ENCODE measurements at places on chromosomes 2 and 18. TPM values are rescaled to one million over a fixed set of nuclear protein-coding genes. Genes with fewer than 3 reads are reported as not detected.

DNA sequence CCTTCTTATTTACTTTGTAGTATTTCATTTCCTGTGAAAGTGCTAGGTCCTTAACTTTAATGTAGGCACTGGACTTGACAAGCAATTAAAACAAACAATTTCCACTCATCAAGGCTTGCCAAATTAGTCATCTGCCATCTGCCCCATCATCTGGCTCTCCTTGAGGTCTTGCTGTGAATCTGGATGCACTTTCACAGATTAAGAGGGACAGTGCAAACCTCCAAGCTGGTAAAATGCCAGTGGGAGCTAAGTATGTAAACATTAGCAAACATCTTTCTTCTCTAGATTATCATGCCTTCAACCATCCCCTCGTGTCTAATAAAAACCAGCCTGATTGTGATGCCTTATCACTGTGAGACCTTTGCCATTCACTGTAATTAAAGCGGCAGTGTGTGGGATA lies 402.9 kb downstream of the ERBB4 start:
- no peaks in the 10 kb centered on the region for H3K36me3 ChIP-seq
- DNase-seq: no peak
- no peak overlapping the region for H3K27ac ChIP-seq
- H3K27me3 ChIP-seq: no peaks in the 10 kb centered on the region
- H3K4me1 ChIP-seq: peaks cover 4% of the 10 kb centered on the region

GRCh38 chr2:149000158-149000938 lies 38.2 kb upstream of the LYPD6B start:
- H3K27me3 ChIP-seq: no peaks in the 10 kb centered on the region
- no peak overlapping the region for H3K27ac ChIP-seq
- no peaks in the 10 kb centered on the region for H3K36me3 ChIP-seq
- H3K4me3 ChIP-seq: no peak overlapping the region
- H3K4me1 ChIP-seq: no peaks in the 10 kb centered on the region

The GATA6 gene
- 92.7 TPM for total RNA-seq

DNA sequence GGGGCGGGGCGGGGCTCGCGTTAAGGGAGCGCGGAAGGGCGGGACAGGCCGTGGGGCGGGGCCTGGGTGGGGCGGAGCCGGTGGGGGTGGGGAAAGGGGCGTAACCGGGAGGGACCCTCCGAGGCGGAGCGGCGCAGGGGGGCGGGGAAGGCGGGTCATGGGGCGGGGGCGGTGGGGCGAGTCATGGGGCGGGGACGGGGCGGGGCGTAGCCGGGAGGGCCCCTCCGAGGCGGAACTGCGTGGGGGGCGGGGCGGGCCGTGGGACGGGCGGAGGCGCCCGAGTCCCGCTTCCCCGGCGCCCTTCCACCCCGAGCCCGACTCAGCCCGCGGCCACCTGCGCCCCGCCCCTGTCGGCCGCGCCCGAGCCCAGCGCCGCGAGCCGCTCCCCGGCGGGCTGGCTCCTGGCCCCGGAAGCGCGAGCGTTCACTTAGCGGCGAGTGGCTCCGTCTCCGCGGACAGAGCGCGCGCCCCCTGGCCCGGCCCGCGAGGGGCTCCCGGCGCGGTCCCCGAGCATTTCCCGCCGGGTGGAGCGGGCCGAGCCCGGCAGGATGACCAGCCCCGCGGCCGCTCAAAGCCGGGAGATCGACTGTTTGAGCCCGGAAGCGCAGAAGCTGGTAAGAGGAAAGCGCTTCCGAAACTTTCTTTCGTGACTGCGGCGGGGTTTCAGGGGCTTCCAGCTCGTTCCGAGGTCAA lies 64.7 kb downstream of the LRRFIP1 start:
- peaks cover 58% of the 10 kb centered on the region for H3K4me1 ChIP-seq
- peak overlapping the region; percentile 84 for H3K4me3 ChIP-seq
- H3K27ac ChIP-seq: peak overlapping the region; percentile 99
- no peaks in the 10 kb centered on the region for H3K27me3 ChIP-seq

DNA sequence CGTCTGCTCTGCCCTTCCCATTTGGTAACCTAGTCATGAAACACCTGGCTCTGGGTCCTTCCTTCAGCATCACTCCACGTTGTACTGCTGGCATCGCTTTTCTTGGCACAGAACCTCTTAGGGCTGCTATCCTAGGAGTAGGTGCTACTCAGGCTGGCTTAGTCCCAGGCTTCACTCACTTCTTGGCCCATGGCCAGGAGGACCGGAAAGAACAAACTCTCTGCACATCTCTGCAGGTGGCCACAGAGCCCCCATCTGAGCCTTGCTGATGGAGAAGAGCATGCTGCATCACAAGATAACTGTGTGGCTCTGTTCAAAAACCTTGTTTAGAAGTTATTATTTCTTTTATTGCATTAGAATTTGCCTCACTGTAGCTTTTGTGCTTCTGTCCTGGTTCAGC lies 447.2 kb upstream of the TNP1 start:
- DNase-seq: no peak
- H3K27ac ChIP-seq: no peak overlapping the region
- no peaks in the 10 kb centered on the region for H3K27me3 ChIP-seq

DNA sequence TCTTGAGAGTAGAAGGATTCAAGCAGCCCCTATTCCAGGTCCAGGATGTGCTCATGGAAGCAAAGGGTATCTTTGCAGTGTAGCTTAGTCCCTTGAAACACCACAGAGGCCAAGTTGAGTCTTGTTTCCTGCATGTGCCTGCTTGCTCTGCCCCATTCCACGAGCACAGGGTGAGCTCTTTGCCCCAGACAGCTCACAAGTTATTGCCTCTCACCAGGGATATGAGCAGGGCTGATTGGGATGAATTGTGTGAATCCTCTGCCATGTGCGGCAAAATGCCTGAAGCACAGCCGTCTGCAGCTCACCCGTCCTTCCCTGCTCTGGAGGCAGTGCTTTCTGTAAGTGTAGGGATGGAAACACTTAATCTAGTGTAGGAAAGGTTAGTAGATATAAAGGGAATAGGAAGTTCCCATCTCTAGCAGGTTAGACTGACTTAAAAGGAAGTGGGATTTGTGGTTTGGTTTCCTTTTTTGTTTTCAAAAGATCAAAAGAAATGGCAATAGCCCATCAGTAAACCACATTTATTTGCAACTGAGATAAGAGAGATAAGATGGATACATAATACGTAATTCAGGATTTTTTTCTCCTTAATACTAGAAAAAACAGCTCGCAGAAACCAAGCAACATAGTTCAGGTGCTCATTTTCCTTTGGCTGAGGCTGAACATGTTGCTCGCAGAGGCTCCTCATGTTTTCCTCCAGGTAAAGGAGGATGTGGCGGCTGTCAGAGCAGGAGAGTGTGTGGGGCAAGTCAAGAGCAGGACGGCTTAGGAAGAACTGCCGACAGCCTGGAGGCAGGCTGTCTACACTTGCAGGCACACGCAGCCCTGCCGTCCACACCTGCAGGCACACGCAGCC lies 41.4 kb downstream of the TMEM182 start:
- H3K36me3 ChIP-seq: no peaks in the 10 kb centered on the region
- no peak for DNase-seq
- no peak overlapping the region for H3K4me3 ChIP-seq
- H3K27ac ChIP-seq: no peak overlapping the region

GRCh38 chr2:170456914-170457313 lies 258.2 kb upstream of the SP5 start:
- no peak for DNase-seq
- no peak overlapping the region for H3K27ac ChIP-seq
- H3K36me3 ChIP-seq: no peaks in the 10 kb centered on the region
- H3K27me3 ChIP-seq: no peaks in the 10 kb centered on the region
- no peak overlapping the region for H3K4me3 ChIP-seq
